ENCODE measurements at places on chromosomes 12 and 14.

DNA sequence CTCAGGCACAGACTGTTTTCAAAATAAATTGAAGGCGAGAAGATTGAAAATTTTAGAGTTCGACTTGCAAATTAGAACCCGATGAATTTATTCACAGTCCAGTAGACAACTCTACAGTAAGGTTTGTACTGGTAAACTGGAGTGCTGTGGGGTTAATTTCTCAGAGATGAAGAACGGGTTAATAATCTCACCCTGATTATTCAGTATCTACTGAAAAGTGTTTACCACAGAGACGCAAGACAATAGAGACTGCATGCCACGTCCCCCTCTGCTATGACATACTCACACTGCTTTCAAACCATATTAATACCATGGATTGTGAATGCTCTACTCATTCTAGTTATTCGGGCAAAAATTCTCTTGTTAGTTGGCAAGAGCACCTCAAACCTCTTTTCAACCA lies 36.1 kb downstream of the CFL2 start:
- no peak for DNase-seq

- DNase-seq = no peak
These were observed 4.2 kb downstream of the DENND5B start for GRCh38 chr12:31586728-31587127.

DNA sequence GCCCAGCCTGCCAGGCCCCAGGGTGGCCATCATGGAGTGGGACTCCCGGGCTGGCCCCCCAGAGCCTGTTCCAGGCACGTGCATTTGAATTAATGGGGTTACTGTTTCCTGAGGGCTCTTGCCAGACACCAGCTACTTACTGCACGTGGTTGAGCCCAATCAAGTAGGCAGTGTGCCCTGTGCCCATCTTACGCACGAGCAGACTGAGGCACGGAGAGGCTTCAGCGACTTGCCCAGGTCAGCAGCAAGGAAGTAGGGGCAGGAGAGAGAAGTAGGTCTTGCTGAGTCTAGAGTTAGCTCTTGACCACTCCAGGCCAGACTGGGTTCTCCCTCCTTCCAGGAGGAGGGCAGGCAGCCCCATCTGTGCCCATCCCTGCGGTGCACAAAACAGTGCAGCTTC lies 67.7 kb downstream of the DIO3 start:
- no peak for DNase-seq

GRCh38 chr12:113684053-113684907 lies 212.6 kb upstream of the LHX5 start:
- DNase-seq = no peak

- no peak for DNase-seq
These were observed 23.6 kb downstream of the PGAM5 start for GRCh38 chr12:132734206-132734605.

GRCh38 chr12:27057543-27057942 lies 24.8 kb downstream of the C12orf71 start:
- DNase-seq = no peak

- DNase-seq = no peak
These were observed 120.1 kb downstream of the AACS start for GRCh38 chr12:125185311-125185739.

GRCh38 chr12:32603858-32604257 lies 75.2 kb upstream of the DNM1L start:
- DNase-seq = no peak

DNA sequence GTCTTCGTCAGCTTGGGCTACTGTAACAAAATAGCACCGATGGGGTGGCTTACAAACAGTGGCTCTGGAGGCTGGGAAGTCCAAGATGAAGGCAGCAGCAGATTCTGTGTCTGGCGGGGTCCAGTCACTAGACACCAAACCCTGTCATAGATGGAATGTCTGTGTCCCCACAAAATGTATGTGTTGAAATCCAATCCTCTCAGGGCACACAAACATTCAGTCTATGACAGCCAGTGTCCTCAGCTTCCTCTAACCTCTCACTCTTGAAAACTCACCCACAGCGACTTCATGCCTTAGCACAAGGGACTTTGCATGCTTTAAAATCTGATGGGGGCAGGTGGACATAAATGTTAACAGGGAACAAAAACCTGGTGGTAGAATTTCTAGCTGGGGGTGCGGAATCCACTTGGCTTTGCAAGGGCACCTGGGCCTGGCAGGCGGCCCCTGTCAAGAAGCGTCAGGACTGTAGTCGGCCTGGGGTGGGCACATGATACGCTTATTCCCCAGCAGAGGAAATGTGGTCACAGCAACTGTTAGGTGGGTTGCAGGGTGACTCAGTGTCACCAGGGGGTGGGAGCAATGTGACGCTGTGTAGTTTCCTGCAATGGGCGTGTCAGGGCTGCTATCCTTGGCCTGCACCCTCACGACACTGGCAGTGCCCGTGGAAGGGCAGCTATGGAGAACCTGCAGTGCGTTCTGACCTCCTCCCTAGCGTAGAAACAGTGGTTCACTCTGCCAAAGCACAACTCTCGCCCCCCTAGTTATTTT lies 17.7 kb downstream of the RIN3 start:
- peak; percentile 59 for DNase-seq

DNA sequence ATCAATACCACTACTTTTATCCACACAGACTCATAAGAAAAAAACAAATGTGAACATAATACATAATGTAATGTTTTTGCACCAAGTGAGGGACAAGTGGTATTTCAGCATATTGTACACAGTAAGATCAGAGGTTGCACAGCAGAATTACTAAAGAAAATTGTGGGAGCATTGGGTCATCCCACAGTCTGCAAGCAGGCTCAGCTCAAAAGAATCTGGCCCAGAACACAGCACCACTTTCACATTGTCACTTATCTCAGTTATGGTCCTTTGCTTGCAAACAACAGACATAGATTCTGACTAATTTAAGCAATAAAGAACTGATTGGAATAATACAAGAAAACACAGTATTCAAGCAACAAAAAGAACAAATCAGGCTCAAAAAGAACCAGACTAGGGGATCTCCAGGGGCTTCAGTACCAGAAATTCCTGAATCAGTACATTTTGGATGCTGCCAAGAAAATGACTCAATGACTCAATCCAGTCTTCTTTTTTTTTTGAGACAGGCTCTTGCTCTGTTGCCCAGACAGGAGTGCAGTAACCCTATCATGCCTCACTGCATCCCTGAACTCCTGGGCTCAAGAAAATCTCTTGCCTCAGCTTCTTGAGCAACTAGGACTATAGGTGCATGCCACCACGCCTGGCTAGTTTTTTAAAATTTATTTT lies 42.9 kb upstream of the EEA1 start:
- DNase-seq = no peak

Measured in DND-41 (cell line).